ENCODE measurements at places on chromosomes 16 and 17.

GRCh38 chr17:43841282-43841681, 5.7 kb upstream of the CD300LG start:
- DNase-seq: no peak

GRCh38 chr17:79913451-79913850, 74.2 kb upstream of the CBX4 start:
- DNase-seq: no peak

DNA sequence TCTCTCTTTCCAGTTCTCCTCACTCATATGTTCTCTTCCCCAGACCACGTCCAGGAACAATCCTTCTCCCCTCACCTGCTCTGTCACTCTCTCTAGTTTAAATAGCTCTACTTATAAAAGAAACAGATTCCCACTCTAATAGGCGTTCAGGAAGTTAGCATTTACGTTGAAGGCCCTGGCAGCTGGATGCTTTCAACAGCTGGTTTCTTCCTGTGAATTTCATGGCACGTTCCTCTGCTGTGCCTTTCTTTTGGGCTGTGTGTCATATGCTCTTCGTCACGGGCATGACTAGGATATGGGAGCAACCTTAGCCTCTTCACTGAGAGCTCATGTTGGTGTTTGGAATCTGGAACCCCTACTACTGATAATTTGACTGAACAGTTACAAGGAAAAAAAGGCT, 73.2 kb downstream of the ZNF18 start:
- no peak for DNase-seq

DNA sequence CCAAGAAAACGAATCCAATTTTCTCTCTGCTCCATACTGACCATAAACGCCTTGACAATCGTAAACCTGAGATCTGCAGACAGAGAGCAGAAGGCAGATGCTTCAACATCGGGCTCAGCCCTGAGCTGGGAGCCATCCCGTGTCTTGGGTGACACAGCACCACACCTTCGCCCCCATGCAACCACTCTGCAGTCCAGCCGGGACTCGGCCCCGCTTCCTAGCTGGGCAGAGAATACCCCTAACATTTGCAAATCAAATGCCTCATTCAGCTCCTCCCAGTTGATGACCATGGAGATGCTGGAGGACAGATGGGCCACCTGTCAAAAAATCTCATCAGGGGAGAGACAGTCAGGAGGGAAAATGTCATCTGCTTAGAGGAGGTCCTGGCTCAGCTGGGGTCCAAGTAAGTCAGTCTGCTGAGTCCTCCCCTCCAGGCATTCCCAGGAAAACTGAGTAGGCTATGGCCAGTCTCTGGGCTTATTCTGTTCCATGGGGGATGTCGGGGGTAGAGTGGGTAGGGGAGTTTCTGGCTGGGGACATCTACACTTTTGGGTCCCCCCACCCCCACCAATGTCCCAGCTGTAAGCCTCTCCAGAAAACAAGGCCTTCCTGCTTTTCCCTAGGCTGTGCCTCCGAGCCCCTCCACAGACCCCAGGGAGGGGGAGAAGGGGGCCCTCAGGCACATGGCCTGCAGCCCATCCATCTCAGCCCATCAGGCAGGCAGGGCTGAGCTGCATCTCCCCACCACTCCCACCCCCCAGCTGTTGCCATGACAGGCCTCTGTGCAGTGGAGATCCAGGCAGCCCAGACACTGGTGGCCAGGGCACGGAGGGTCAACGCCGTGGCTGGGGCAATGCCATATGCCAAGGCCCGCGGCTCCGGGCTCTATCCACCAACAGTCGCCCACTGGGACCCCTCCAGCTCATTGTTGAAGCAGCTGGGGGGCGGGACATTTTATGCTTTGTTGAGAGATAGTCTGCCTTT, 158.6 kb downstream of the AXIN2 start:
- no peak for DNase-seq

DNA sequence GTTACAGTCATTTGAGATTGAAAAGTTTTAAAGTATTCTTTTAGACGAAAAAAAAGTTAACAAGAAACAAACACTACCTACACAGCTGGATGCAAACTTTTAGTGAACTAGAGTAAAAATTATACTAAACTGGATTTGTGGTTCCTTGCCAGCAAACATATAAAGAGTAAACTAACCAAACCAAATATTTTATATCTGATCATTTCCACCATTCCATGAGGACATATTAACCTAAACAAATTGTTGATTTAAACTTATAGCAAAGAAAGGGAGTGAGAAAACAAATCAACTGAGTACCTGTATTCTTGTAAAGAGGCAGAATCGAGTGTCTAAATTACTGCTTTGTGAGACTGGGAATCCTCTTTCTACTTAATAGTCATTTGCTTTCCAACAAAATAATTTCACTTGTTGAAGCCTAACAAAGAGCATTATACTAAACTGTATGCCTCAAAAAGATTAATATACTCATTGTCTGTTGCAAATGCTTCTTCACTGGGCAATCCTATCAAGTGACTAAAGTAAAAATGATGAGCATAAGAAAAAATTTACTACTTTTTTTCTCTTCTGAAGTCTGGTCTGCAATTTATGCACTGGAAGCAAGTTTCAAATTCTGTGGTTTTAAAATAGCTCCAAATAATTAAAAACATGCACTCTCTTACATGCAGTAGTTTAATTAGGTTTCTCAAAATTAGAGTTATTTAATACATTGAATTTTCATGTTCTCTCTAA, 37.5 kb downstream of the AKAP10 start:
- DNase-seq: no peak

GRCh38 chr16:62445909-62446308, 409.7 kb upstream of the CDH8 start:
- DNase-seq: no peak

DNA sequence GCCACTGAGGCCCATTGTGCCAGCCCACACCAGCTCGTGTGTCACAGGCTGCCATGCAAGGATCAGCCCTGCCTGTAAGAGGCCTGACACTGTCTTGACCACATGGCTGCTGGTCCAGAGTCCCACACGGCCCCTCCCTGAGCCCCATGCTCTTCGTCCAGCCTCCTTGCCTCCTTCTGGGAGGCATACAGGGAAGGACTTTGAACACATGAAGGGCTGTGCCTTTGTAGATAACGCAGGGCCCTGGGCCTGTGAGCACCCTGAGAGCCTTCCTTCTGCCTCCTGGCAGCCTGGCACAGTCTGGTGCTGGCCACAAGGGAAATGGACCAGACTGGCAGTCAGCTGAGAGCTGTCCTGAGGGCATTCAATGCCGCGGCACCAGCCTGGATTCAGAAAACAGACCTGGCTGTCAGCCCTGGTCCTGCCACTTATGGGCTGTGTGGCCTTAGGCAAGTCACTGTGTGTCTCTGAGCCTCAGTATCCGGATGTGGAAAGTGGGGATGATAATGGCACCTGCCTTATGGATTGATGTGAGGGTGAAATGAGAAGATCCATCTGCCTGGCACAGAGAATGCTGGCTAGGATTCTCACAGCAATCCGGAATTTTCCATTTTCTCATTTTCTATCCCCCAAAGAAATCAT, 19.2 kb upstream of the SPNS2 start:
- DNase-seq: no peak

DNA sequence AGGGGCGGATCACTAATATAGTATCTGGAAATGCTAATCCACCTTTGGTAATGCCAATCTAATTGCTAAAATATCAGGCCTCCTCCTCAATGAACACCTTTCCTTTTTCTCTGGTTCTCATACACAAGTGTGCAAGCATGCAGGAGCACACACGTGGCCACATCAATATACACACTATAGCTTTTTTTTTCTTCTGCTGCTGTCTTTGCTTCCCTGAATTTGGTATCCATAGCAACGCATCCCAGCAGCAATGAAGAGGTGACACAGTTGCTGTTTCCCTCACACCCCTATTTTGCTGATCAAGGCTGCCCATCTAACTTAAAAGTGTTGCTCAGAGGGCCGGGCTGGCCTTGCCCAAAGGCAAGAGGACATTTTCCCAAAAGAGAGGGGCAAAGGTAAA, 15.4 kb downstream of the NOG start:
- no peak for DNase-seq
